ENCODE measurements at places on chromosomes 5 and 9. TPM values are rescaled to one million over a fixed set of nuclear protein-coding genes. Genes with fewer than 3 reads are reported as not detected.

- no peak for DNase-seq
Observed at GRCh38 chr9:84393266-84393950, 52.9 kb upstream of the SLC28A3 start.

DNA sequence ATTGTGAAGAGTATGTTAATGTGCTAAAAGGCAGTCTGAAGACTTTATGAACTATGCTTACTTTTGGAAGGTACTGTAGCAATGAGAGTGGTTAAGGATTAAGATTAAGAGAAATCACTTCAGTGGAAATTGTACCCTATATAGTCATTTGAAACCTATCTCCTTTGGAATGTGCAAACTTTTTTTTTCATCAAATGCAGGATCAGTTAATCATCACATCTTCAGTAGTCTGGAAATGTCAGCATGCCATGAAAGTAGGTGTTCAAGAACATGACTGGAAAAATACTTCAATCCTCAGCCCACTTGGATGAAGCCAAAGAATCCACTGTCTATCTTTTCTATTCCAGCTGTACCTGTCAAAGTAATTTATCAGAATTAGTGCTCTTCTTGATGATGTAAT is 157.8 kb upstream of the TMEM161B start:
- DNase-seq = no peak

DNA sequence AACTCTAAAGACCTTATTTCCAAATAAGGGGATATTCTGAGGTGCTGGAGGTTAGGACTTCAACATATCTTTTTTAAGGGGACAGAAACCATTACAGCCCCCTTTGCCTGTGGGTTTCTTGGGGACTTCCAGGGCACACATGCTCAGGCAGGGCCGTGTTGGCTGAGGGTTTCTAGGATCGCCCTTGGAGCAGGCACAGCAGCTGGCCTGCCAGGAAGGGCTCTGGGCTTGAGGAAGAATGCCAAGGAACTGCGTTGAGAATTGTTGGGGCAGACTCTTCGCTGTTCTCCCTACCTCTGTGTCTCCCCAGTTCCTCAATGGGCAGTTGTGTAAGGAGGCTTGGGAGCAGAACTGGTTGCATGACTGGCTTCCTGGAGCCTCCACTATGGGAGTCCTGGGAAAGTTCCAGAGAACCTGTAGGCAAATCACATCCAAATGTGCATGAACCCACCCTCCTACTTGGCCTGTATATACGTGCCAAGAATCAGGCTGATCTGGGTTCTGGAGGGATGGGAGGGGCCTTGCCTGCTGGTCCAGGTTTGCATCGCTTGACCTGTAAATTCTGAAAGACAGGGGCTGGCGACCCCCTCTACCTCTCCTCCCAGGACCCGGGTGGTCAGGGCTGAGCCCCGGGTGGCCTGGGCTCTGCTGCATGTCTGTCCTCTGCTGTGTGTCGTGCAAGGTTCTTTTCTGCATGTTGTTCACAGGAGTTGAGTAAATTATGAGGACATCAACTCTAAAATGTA is 65.5 kb downstream of the HSPA4 start:
- DNase-seq = no peak

- DNase-seq = no peak
Observed at GRCh38 chr9:14396171-14396570, 82.2 kb upstream of the NFIB start.

- no peak for DNase-seq
Observed at GRCh38 chr9:86241216-86241615, 18.2 kb downstream of the C9orf153 start.

FOXD4L4 gene
- polyA plus RNA-seq = not detected

DNA sequence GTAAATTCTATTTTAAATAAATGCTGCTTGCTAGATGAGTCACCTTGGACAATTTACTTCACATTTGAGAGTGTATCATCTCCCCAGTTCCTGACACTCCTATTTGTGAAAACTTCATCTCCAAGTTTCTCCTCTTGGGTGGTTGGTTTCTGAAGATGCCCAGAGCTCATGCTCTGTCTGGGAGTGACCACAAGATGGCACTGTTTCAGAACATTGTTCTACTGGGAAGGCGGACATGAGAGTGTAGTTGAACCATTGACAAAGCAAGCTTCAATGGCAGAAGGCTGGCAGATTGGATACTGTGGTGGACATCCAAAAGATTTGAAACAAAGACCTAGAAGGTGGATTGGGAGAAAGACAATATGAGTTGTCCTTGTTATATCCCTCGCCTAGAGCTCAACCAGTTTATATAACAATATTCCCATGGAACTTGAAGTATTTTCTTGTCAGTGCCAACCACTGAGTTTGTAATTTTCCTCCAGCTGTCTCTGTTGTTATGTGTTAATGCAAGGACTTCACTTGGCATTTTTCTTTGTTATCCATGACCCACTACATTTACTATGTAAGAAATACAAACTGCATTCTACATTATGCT is 234.3 kb upstream of the ANKH start:
- peak; percentile 6 for DNase-seq

DNA sequence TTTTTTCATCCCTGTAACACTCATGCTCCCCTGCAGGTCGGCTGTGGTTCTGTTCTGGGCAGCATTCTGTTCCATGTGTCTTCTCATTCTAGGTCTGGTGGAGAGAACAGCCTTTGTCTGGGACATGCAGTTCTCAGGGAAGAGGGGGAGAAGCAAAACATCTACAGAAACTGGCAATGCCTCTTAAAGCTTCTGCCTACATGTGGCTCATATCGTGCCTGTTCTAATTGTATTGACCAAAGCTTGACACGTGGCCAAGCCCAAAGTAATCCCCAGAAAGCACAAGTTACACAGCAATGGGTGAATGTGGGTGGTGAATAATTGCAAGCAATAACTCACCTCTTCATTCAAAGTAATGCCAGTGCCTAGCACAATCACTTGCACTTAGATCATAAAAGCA is 218.2 kb upstream of the IL12B start:
- DNase-seq = no peak

GRCh38 chr9:73151653-73152542 is at the start of gene ANXA1:
ANXA1 (plus strand) TSS chr9:73151865; CDS start chr9:73158536, 6,671 bp downstream.
- peak; percentile 85 for DNase-seq

GRCh38 chr9:134648701-134649530 is 7.3 kb downstream of the COL5A1 start:
- no peak for DNase-seq

- DNase-seq = peak; percentile 67
Observed at GRCh38 chr9:69223605-69224004, 49.5 kb downstream of the TJP2 start.

GRCh38 chr5:179139111-179139935 is 79.2 kb downstream of the ZNF354C start:
- no peak for DNase-seq

SLC4A9 gene
- not detected for polyA plus RNA-seq

DNA sequence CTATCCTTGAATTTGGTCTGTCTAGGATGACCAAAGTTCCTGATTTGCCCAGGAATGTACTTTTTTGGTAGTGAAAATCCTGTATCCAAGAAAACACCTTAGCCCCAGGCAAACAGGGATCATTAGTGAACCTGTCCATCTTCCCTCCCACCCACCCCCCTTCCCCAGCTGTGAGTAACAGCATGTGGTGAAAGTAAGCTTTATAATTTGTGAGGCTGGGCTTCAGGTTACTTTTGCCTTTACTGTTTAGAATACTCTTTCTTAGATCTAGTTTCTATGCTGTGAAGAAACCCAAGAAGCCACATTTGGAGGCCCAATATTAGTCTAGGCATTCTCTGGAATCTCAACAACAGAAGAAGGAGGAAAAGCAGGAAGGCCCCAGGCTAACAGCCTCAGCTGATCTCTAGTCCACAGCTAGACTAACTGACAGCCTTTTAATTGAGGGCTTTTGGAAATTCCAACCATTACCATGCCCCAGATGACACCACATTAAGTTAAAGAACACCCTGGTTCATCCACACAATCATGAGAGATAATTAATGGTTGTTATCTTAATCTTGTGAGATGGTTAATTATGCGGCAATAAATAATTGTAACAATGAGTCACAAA is 703.0 kb upstream of the NUDT12 start:
- peak; percentile 18 for DNase-seq

DNA sequence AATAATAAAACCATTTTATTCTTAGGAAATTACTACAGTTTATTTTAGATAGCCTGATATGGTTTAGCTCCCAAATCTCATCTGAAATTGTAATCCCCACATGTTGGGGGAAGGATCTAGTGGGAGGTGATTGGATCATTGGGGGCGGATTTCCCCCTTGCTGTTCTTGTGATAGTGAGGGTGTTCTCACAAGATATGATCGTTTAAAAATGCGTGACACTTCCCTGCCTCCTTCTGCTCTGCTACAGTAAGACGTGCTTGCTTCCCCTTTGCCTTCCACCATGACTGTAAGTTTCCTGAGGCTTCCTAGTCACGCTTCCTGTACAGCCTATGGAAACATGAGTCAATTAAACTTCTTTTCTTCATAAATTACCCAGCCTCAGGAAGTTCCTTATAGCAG is 122.4 kb upstream of the FGF10 start:
- no peak for DNase-seq

GRCh38 chr9:33161011-33161588 is 6.0 kb downstream of the B4GALT1 start:
- DNase-seq = peak; percentile 87

- DNase-seq = peak; percentile 77
Observed at GRCh38 chr5:154406231-154406630, 39.6 kb upstream of the SAP30L start.

Measured in foreskin keratinocyte (primary cell).